Activated CD8-positive, alpha-beta memory T cell treated with anti-CD3 and anti-CD28 coated beads, Interleukin-2, amount 50 U/mL, for 48 hours (primary cell): ENCODE measurements at places on chromosomes 13 and 19.

DNA sequence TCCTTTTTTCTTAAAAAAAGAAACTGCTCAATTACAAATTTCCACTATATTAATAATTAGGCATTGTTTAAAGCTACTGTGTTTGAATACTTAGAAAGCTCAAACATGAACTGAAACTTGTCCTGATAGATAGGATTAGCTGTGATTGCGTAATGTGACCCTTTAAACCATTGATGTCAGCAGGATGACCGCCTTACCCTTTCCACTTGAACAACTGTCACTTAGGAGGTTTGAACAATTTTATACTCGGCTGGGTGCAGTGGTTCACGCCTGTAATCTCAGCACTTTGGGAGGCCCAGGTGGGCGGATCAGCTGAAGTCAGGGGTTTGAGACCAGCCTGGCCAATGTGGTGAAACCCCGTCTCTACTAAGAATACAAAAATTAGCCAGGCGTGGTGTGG, 2.9 kb downstream of the LAMP1 start:
- no peak for DNase-seq

DNA sequence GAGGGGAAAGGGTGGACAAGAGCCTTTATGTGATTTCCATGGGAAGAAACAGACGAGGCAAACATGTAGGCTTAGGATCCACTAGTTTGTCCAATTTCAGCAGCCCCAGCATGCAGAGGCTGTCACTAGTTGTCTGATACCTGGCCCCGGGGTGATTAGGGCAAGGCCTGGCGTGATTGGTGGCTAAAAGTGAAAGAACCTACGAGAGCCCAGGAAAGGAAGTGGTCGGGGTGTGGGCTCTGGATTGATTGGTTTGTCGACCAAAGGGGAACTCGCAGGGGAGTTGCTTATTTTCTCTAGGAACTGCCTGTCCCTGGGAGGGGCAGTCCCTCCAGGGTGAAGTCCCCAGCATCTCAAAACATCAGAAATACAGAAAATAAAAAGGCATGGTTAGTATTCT, 64.2 kb upstream of the UQCRFS1 start:
- peak; percentile 63 for DNase-seq

DNA sequence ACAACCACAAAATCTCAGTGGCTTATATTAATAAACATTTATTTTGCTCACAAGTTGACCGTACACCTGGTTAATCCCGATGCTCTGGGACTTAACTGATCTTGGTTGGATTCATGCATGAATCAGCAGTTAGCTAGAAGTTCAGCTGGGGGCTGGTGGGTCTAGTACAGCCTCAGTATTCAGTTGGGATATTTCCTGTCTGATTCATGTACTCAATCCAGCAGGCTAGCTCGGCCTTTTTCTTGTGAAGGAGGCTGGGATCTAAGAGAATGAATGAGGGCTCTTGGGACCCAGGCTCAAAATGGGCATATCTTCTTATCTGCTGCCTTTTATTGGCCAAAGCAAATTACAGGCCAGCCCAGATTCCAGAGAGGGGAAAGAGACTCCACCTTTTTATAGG, 178.8 kb downstream of the KCTD12 start:
- DNase-seq, result no peak

DNA sequence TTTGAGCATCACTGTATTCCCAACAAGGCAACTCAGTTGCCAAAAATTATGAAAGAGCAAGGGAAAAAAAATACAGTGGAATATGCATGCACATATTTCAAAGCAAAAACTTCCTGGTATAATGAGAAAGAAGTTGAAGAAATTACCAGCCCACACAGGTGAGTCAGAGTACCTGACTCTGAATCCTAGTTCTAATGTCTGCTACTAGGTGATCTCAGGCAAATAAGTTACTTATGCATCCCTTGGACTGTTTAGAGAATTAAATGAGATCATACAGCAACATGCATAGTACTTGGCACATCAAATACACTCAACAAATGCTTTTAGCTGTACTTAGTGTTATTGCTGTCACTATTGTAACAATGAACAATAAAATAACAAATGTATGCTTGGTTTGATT, 144.9 kb downstream of the MIPEP start:
- no peak for DNase-seq

DNA sequence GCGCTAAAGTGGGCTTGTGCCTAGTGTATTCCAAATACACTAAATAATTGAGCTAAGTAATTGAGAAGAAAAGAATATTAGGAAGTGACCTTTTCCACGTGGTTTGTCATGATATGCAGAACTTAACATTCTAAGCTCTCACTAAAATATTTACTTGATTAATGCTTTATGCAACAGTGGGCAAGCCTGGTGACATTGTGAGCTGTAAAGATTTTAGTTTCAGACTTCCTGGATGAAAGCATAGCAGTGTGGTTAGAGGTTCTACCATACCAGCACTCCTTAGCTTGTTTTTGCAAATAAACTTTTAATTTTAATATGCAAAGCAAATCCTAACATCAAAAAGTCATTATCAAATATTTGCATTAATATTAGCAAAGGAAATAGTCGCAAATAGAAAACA, 1065.1 kb upstream of the SPRY2 start:
- DNase-seq, result no peak

DNA sequence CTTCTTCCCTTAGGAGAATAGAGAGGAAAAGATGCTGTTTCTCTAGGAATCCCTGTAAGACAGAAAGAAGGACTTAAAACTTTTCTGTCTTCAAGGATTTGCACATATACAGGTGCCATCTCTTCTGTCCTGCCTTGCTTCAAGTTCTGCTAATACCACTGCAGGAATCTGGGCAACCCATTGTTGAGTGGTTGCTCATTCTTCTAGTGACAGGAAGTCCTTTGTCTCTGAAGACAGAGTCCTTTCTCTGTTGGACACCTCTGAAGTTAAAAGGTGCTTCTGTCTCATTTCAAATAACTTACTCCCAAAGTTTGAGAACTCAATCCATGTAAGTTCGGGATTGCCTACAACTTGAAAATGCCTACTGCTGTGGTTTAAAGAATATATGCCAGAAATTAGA, 114.4 kb upstream of the TMTC4 start:
- DNase-seq, result no peak

GRCh38 chr19:13899393-13899792, 6.5 kb downstream of the BRME1 start:
- no peak for DNase-seq

- peak; percentile 23 for DNase-seq
Measured at GRCh38 chr13:111489301-111489700, 168.9 kb downstream of the TEX29 start.

GRCh38 chr19:29785360-29785759, 26.4 kb upstream of the CCNE1 start:
- DNase-seq, result no peak

DNA sequence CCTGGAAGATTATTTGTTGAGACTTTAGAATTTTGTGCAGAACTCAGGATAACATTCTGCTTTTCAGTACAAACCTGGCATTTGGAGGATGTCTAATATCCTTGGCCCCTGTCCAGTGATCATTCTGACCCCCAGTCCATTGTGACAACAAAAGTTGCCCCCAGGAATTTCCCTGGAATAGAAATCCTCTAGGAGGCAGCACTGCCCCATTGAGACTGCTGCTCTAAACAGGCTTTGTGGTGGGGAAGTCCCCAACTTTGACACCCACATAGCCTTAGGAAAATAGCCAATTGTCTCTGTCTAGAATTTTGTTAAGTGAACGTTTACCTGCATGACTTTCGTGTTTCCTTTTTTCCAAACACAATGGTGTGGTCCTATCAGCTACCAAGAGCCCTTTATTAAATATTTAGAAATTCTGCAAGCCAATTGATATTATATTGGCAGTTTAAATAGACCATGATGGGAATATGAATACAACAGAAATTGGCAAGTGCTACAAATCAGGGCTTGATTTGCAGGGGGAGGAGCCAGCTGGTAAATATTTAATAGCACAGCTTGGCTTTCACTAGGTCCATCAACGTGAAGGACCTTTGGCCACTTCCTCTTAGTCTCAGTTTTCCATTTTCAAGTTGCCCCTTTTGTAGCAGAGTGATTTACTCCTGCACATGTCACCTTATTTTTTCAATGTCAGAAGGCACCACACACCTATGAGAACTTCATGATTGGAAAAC, 451.7 kb downstream of the EFNB2 start:
- no peak for DNase-seq

DNA sequence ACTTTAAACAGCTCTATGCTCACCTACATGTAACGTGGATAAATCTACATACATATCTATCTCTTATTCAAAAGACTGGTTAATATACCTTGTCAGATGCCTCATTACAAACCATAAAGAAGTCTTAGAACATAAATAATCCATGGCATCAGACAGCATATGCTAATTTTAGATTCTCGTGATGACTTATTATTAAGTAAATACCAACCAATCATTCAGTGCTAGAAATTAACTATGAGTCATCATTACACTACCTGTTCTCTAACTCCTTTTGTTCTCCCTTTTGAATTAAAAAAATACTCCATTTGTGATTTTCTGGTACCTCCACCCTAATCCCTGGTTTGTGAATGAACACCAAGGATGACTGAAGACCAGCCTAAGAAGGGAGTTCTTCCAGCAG, 754.3 kb upstream of the ARGLU1 start:
- no peak for DNase-seq

- no peak for DNase-seq
Measured at GRCh38 chr19:7863157-7863970, 10.8 kb downstream of the PRR36 start.

GRCh38 chr19:48645620-48646000, 377 bp downstream of the CA11 start:
- no peak for DNase-seq

DNA sequence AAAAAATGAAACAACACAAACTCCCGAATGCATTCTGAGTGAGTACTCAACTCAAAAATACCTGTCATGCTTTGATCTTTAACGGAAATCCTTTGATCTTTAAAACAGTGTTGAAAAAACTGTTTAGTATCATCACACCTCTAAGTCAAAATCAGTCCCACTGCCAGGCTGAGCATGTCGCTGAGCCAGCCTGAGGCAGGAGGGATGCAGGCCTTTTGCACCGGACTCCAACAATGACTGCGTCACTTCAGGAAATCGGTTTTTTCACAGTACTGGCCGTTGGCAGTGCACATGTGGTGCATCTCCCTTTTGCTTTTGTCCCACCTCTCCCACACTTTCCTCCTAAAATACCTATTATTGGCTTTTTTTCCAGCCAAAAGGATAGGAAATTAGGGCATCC, 78.2 kb downstream of the SHISA2 start:
- DNase-seq, result no peak

GRCh38 chr19:29263305-29264135, 50.6 kb upstream of the UQCRFS1 start:
- DNase-seq, result peak; percentile 79

DNA sequence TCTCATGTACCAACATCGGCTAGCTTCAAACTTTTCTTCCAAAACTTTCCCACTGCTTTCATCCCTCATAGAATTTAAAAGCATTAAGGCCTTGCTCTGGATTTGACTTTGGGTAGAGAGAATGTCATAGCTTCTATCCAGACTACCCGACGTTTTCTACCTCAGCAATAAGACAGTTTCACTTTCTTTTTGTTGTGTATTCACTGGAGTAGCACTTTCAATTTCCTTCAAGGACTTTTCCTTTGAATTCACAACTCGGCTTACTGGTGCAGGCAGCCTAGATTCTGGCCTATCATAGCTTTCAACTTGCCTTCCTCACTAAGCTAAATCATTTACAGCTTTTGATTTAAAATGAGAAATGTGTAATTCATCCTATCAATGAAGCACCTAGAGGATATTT, 420.4 kb upstream of the GPC6 start:
- DNase-seq, result no peak

- DNase-seq, result no peak
Measured at GRCh38 chr13:98721825-98722510, 30.5 kb downstream of the SLC15A1 start.

GRCh38 chr19:3295581-3295980, 70.8 kb upstream of the NFIC start:
- no peak for DNase-seq

GRCh38 chr13:50131920-50132903, 117.0 kb downstream of the KCNRG start:
- peak; percentile 62 for DNase-seq

DNA sequence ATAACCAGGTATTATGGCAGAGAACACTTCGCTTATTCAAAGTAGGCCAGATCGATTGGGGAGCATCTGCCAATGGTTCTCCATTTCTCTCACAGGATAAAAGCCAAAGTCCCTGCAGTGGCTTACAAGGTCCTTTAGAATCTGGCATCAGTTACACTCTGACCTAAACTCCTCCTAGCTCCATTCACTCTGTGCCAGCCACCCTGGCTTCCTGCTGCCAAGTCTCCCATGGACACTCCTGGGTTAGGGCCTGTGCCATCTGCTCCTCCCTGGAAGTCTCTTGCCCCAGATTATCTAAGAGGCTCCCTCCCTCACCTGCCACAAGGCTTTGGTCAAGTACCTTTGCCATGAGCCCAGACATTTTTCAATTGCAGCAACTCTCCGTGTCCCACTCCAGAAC, 649.2 kb downstream of the DACH1 start:
- no peak for DNase-seq

GRCh38 chr13:113442354-113442984, 10.8 kb downstream of the ADPRHL1 start:
- DNase-seq, result no peak

GRCh38 chr13:32955881-32956594, 60.2 kb upstream of the KL start:
- no peak for DNase-seq

DNA sequence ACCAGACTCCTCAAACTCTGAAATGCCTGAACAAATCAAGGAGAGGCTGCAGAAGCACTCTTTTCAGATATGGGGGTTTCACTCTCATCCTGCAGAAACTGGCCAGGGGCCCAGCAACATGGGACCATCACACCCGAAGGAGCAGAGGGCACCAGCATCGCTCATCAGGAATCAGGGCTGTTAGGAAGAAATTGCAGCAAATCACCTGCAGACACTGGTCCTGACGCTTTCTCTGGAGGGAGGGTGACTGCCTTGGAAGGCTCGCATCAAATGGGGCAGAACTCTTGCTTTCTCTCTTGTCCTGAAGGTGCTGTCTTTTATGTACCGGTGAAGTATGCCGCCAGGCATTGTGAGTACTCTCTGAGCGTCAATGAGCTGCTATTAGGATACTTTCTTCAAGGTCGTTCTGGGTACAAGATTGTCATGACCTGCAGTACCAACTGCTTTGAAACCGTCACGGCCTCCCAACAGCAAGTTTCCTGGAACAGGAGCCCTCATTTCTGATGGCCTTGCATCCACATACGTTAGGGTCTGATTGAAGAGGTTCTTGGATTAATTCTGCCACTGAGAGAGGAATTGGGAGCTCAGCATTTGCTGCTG, 155.7 kb upstream of the SOX1 start:
- DNase-seq, result no peak

DNA sequence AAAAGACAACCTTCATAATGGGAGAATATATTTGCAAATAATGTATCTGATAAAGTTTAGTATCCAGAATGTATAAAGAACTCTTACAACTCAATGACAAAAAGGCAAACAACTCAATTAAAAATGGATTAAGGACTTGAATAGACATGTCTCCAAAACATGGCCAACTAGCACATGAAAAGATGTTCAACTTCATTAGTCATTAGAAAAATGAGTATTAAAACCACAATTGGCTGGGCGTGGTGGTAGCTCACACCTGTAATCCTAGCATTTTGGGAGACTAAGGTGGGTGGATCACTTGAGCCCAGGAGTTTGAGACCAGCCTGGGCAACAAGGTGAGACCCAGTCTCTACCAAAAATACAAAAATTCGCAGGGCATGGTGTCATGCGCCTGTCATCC, 18.8 kb upstream of the ZMYM5 start:
- DNase-seq, result no peak
